Retinal pigment epithelial cell (primary cell): ENCODE measurements at places on chromosomes 13 and 19.

GRCh38 chr13:110894086-110894485 lies 20.8 kb downstream of the ANKRD10 start:
- DNase-seq = no peak

GRCh38 chr13:48302871-48303358 lies 636 bp upstream of the RB1 start:
- DNase-seq = no peak

DNA sequence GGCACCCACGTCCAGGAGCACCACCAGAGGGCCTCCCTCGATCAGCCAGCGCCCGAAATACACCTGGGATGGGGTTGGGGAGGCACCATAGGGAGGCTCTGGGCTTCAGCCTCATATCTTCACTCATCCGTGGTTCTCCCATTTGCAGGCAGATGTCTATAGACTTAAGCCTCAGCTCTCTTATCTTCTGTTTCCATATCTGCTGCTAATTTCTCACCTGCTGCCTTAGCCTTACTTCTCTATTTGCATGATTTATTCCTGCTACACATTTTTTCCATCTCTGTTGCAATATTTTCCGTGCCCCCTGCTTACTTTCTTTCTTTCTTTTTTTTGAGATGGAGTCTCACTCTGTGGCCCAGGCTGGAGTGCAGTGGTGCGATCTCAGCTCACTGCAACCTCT lies 5.8 kb downstream of the GYS1 start:
- no peak for DNase-seq

- no peak for DNase-seq
These were observed 42.2 kb upstream of the TEX29 start for GRCh38 chr13:111278258-111278657.

GRCh38 chr13:48994706-48995105 lies 19.0 kb downstream of the FNDC3A start:
- DNase-seq = no peak

- DNase-seq = no peak
These were observed 160.1 kb downstream of the KDM4B start for GRCh38 chr19:5128936-5129389.

- no peak for DNase-seq
These were observed 78.3 kb downstream of the TSC22D1 start for GRCh38 chr13:44497801-44498200.

DNA sequence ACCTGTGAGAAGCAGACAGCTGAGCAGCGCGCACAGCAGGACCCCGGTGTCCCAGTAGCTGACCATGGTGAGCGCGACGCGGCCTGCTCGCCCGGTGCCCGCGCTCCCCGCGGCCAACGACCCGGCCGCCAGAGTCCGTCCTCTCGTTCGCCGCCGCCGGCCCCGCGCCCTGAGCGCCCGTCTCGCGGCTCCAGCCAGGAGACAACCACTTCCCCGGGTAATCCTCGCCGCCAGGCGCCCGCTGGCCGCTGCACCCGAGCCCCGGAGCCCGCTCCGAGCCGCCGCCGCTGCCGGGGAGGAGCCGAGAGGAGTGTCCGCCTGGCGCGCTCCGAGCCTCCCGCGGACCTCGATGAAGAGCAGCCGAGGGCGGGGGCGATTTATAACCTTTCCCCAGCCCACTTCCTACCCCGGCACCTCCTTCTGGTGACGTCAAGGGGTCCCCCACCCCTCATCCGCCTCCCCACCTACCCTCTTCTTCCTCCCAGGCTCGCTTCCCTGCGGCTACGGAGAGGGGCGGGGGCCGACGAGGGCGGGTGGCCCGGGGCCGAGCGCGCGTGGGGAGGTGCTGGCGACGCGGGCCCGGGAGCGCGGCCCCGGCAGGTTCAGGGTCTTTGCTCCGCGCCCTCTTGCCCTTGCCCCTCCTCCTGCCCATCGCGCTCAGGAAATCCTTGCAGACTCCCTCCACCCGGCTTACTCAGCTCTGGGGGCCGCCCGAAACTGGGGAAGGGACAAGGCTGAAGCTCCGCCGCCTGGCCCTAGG lies at the start of gene FLT1:
Gene FLT1 (minus strand): TSS at position 351 of the 760 bp plus-strand sequence. CDS start 285 bp downstream, at position 66.
- no peak for DNase-seq

- peak; percentile 88 for DNase-seq
These were observed 21.8 kb downstream of the HCN2 start for GRCh38 chr19:611481-611868.

- peak; percentile 60 for DNase-seq
These were observed 122.9 kb upstream of the SPRY2 start for GRCh38 chr13:80463673-80464352.

GRCh38 chr13:88464851-88465250 lies 793.7 kb downstream of the SLITRK5 start:
- no peak for DNase-seq

DNA sequence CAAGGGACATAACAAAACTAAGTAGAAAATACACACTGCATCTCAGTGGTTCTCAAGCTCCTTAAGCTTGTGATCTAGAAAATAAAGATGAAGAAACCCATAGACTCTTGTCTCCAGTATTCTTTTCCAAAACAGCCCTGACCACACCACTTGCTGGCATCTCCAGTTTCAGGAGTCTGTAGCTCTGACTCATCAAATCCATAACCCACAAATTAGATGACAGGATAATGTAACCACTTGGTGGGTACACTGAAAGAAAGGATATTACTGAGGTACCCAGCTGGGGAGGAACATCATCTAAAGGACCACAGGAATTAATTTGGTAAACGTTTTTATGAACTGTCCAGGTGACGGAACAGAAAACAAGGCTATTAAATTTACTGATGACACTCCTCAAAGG lies 214.7 kb downstream of the VWA8 start:
- no peak for DNase-seq

GRCh38 chr13:82751206-82751605 lies 1131.1 kb downstream of the SLITRK1 start:
- no peak for DNase-seq

DNA sequence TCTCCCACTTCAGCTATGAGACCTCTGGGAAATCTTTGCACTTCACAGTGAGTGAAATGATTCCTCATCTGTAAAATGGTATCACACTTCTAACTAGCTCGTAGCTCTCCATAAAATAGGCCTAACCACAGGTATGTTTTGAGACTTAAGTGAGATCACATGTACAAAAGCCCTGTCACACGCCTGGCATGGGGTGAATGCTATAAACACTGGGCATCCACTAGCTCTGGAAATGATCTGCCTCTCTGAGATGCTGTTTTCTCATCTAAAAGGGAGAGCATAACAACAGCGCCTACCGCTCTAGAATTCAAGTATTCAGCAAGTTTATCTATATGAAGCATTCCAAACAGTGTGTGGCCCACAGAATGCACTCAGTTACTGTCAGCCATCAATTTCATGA lies 2.2 kb downstream of the AKT2 start:
- peak; percentile 90 for DNase-seq

- DNase-seq = no peak
These were observed 26.5 kb downstream of the FAM216B start for GRCh38 chr13:42807866-42808265.

DNA sequence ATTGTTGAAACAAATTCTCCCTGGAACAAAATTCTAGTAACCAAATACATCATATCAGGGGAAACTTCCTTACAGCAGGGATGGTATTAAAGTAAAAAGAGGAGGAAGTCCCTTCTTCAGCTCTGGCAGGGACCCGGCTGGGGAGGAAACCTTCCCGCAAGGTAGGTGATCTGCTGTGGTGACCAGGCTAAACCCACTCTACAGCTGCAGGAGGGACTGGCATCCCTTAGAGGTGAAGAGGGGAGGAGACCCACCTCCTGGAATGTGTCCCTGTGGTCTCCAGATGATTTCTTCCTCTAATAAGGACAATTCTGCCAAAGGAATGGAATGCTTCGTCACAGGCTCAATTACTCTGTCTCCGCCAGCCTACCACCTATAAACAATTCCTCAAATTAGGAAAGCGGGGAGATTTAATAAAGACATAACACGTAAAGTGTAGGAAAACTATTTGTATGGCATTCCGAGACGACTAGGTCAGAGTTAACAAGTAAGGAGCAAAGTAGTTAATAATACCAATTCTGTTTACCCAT lies 637 bp upstream of the PDS5B start:
- no peak for DNase-seq

DNA sequence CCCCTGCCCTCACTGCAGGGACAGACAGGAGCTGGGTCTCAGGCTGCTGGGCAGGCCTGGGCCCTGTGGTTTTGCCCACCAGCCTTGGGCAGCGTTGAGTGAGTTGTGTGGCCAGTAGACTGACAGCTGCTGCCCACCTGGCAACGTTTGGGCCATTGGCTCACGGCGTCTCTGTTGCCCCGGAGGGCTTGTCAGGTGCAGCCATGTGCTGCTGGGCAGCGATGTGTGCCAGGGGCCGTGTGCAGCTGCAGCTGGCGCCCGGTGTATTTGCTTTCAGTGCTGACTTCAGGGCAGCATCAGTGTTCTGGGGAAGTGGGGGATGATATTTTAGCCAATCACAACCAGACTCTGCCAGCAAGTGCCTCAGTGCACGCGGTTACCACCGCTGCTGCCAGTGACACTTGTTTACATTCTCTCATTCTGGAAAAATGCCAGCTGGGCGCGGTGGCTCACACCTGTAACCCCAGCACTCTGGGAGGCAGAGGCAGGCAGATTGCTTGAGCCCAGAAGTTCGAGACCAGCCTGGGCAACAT lies 10.6 kb downstream of the FZR1 start:
- DNase-seq = no peak

DNA sequence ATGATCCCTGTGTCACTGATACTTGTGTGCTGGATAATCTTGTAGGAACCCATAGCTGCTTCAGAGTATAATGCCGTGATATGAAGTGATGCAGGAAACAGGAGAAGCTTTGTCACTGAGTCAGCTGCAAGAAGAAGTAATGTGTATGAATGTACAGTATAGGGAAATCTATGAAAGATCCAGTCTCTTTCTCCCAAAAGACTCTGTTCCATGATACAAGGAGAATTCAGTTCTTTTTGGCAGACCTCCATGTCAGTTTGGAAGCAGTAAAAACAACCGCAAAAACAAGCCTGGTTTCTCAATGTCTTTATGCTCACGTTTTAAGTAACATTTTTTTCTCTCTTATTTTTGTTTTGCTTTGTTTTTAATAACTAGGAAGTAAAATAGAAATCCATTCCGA lies 33.9 kb downstream of the PCDH17 start:
- no peak for DNase-seq

DNA sequence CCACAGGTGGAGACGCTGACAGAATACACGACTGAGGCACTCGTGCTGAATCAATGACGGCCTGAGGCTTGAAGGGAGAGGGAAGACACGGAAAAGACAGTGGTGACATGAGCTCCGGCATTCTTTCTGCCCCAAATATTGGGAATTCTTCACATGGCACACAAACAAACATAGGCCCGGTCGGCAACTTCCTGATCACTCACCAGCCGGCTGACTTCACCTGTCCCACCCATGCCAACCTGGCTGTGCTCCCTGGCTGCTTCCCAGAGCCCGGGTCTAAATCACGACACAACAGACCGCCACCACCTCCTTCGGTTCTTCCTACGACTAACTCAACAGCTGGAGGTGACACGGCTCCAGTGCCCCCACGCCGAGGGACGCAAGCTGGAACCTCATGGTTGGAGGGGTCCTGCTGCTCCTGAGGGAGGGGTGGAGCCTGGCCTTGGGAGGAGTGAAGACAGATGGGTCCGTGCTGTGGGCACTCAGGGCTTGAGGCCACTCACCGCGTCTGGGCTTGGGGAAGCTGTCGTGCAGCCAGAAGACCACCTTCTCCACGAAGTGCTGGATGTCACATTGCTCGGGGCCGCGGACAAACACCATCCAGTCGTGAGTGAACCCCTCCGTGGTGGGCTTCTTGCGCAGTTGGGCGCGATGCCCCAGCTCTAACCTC lies 9.6 kb downstream of the MLLT1 start:
- no peak for DNase-seq

- DNase-seq = no peak
These were observed 28.5 kb downstream of the MAP2K2 start for GRCh38 chr19:4095488-4095844.

DNA sequence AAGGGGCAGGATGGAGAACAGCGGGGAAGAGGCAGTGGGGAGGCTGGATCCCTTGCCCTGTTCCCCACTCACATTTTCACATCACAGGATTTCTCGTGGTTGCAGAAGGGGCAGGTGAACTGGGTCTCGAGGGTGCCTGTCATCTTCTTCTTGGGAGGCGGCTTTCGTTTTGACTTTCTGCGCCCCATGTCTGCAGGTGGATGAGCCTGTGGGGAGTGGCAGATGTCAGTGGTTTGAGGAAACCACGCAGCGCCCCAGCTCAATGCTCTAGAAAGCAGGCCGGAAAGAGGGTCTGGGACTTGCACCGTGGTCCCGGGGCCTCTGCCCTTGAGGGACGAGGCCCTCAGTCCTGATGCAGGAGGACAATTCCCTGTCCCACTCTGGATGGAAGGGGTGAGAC lies 4.9 kb downstream of the ELOF1 start:
- no peak for DNase-seq

DNA sequence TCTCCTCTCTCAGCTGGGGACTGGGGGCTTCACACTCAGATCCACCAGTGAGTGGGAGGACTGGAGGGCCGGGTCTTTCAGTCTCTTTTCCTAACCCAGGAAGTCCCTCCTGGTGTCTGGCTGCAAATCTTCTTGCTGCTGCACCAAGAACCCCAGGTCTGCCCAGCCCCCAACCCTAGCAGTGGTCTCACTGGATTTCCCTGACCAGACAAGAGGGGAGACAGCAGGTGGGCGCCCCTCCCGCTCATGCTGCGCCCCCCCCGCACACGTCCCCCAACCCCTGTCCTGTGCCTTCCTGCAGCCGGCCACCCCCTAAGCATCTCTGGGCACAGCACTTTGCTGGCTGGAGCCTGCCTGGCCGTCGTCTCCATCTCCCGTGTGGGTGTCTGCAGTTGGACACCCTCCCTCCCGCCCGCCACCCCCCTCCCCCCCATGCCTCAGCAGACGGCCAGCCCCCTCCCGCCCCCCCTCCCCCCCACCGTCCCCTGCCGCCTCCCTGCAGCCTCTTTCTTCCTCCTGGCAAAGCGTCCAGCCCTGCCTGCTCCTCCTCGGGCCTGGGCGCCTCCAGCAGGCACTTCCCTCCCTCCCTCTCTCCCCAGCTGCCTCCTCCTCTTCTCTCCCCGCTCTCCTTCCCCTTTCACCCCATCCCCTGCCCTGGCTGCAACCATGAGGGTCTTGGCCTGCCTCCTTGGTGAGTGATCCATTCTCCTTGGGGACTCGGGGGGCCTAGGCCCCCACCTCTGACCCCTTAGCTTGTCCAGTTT lies at the start of gene SSC5D:
Gene SSC5D (plus strand): TSS at position 513 of the 764 bp plus-strand sequence. CDS start 154 bp downstream, at position 667.
- no peak for DNase-seq

- DNase-seq = no peak
These were observed 975 bp downstream of the ZNF358 start for GRCh38 chr19:7516878-7517277.

DNA sequence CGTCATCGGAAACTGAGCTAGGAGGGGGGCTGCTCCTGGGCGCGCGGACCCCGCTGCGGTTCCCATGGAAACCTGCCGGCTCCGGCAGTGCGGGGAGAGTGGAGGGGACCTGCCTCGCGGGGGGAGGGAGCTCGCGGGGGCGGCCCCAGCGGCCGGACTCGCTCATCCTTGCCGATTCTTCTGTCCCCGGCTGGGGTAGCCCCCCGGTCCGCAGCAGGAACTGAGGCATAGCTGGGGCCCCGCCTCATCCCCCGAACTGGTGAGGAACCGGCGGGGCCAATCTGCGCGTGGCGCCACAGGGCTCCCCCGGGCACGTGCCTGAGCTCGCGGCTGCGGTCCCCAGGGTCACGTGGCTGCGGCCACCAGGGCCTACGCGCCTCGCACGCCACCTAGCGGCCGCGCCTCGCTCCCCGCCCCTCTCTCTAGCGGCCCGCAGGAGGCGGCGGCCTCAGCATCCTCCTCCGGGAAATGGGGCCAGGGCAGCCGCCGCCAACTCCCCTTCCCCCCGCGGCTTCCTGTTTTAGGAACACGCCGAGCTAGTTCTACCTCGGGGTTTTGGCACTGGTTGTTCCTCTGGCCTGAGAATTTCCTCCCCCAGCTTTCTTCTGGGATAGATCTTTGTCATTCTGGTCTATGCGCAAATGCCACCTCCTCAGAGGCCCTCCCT lies 1.7 kb upstream of the ELAVL3 start:
- peak; percentile 32 for DNase-seq

- DNase-seq = no peak
These were observed 1555.5 kb downstream of the UQCRFS1 start for GRCh38 chr19:27657271-27658051.
